T-cell (primary cell): ENCODE measurements at places on chromosomes 4 and X. TPM values are rescaled to one million over a fixed set of nuclear protein-coding genes. Genes with fewer than 3 reads are reported as not detected.

The MAGEA9B gene
- not detected for total RNA-seq

DNA sequence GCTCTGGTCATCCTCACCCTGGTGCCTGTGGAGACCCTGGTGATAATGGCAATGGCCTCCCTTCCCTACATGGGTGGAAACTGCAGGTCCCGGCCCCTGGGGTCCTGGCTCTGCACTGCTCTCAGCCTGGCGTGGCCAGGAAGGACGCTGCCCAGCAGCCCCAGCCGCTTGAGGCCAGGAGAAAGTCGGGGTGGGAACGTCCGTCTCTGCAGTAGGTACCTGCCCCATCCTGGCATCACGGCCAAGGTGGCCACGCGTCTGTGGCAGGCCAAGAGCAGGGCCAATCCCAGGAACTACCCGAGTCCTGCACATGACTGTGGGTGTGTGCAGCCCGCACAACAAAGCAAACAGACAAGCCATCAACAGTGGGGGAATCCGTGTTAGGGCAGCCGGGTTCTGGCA is 33.8 kb downstream of the FGFRL1 start:
- DNase-seq: no peak
- no peak overlapping the region for H3K4me3 ChIP-seq
- no peak overlapping the region for H3K27ac ChIP-seq
- no peaks in the 10 kb centered on the region for H3K36me3 ChIP-seq
- no peaks in the 10 kb centered on the region for H3K27me3 ChIP-seq

GRCh38 chr4:148770848-148771247 is 328.6 kb upstream of the NR3C2 start:
- no peak overlapping the region for H3K27ac ChIP-seq
- no peak for DNase-seq
- H3K27me3 ChIP-seq: no peaks in the 10 kb centered on the region
- H3K4me3 ChIP-seq: no peak overlapping the region

- H3K27ac ChIP-seq: no peak overlapping the region
- peaks cover 3% of the 10 kb centered on the region for H3K27me3 ChIP-seq
- no peaks in the 10 kb centered on the region for H3K4me1 ChIP-seq
- DNase-seq: no peak
- no peak overlapping the region for H3K4me3 ChIP-seq
Observed at GRCh38 chr4:2077537-2078460, 18.7 kb downstream of the NAT8L start.

- H3K36me3 ChIP-seq: no peaks in the 10 kb centered on the region
- H3K27me3 ChIP-seq: no peaks in the 10 kb centered on the region
- H3K4me3 ChIP-seq: no peak overlapping the region
- no peak overlapping the region for H3K27ac ChIP-seq
- H3K4me1 ChIP-seq: no peaks in the 10 kb centered on the region
- no peak for DNase-seq
Observed at GRCh38 chrX:26649534-26649933, 433.6 kb downstream of the MAGEB5 start.
